NCI-H1092 (cell line): ENCODE measurements at places on chromosomes 11 and 22.

- no peak for DNase-seq
Measured at GRCh38 chr11:132976115-132976514, 556.2 kb downstream of the OPCML start.

DNA sequence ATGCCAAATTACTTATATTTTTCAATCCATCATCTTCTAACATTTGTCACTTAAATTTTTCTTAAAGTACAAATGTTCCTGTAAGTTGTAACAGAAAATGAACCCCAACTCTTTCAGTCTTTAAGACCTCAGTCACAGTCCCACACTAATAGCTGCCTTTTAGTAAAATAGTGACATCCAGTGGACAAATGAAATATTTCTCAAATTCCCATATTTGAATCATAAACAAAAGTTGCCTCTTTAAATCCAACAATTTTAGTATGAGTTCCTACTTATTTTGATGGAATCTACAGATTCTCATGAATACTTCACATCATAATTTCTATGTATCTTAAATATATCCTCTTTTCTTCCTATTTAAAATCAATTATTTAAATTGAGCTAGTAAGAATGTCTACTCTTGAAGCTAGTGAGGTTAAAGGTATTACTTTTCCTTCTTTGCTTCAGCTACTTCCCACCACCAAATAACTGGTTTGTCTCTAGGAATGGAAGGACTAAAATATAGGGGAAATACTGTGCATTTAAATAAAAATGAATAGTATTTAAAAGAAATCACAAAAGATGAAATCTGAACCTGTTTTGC, 9.2 kb downstream of the LIN7C start:
- no peak for DNase-seq

- no peak for DNase-seq
Measured at GRCh38 chr11:59968395-59968783, 4.6 kb downstream of the OOSP4A start.

GRCh38 chr11:8597182-8597581, 3.2 kb upstream of the STK33 start:
- no peak for DNase-seq

DNA sequence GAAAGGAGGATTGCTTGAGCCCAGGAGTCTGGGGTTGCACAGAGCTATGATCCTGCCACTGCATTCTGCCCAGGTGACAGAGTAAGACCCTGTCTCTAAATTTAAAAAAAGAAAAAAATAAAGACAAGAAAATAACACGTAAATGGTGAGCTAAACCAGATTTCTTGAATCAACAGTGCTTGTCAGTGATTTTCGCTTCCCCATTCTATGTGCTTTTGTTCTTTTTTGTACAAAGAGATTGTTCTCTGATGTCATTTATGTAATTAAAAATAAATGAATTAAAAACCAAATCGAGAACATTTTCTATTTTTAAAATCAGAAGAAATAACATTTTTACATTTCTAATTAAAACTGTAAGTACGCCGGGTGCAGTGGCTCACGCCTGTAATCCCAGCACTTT, 19.8 kb upstream of the SLC29A2 start:
- DNase-seq = no peak

GRCh38 chr11:107840129-107840484, 18.5 kb downstream of the SLC35F2 start:
- DNase-seq = no peak

- no peak for DNase-seq
Measured at GRCh38 chr11:440065-441042, 1.5 kb downstream of the ANO9 start.

DNA sequence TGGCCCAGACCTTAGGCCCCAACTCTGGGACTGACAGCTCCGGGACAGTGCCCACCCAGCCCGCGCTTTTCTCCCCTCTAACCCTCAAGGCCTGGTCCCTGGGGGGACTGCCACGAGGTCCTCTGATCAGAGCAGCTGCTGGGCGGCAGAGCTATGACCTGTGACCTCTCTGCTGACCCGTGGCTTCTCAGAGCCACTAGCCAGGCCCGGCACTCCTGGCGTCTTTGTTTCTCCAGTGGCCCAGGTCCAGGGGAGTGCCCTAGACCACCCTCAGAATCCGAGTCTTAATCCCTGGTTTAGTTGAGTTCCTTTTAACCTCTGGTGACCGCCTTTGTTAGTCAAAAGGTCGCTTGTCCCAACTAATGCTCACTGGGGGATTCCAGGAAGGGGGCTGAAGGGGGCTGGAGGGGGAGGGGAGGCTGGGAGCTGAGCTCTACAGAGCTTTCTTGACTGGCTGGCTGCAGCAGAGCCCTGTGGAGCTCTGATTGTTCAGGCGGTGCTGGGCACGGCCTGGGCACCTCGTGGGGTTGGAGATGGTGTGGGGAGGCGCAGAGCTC, 1.2 kb downstream of the FBLN1 start:
- DNase-seq = no peak

DNA sequence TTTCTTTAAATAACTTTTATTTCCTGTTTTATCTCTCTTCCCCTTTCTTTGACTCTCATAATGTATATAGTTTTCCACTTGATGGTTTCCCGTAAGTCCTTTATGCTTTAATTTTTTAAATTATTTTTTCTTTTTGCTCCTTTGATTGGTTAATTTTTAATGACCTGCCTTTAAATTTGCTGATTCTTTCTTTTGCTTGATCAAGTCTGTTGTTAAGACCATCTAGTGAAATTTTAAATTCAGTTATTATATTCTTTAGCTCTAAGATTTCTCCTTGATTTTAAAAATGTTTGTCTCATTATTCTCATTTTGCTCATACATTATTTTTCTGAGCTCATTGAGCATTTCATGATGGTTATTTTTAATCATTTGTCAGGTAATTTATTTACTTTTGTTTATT, 718.6 kb downstream of the METTL15 start:
- DNase-seq = no peak

DNA sequence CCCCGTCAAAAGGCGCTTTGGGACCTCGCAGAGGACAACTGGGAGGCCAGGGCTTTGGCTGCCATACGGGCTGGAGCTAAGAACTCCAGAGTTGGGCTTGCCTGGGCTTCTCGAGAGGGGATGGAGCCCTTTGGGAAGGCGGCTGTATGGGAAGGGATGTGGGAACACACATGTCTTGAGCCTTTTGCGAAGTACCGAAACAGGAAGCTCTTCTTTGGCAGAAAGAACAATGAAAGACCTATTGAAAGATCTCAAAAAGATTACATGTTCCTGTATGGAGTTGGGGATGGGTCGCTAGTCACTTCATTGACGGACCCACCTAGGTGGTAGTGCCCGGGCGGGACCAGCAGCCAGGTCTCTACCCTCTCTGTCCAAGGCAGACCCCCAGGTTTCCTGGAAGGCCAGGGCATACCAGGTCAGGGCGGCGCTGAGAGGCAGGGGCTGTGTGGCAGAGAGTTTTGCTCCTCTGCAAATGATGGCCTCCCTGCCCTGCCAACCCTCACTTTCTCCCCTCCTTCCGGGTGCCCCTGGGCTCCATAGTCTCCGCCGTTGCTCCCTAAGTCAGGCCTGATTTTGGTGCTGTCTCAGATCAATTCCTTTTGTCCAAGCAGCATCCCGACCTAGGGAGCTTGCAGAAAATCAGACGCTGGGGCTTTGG, 1.0 kb downstream of the ST14 start:
- no peak for DNase-seq

- no peak for DNase-seq
Measured at GRCh38 chr11:126833065-126833464, 167.5 kb downstream of the KIRREL3 start.

GRCh38 chr11:933142-933851, 7.6 kb downstream of the AP2A2 start:
- no peak for DNase-seq

GRCh38 chr22:48941903-48942575, 885.6 kb downstream of the BRD1 start:
- DNase-seq = no peak

DNA sequence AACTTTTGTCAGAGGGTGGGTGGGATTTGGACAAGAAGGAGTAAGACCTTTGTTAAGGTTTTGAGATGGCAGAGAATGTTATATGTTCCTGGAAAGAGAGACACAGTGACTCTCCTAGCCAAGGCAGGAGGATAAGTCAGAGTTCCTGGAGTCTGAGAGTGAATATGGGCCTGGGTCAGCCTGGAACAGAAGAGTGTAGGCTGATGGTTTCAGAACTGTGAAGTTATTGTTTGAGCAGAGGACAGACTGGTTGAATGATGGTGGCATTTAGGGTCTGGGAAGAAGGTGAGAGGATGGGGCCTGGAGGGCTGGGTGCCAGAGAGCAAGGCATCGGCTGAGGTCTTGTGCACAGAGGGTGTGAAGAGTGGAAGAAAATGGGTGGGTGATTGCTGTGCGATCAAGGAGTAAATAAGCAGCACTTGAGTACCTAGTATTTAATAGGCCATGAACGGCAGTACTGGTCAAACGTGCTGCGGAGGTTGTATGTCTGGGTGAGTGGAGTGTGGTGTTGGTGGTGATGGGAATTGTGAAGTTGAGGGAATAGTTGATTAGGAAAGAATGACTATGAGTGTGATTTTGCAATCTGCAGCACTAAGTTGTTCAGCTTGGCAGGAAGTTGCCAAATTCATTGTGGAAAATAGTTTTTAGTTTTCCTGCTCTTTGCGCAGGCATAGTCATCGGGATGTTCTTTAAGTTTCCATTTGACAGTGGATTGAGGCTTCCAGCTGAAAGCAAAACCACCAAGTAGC, 1.8 kb downstream of the PANX1 start:
- DNase-seq = no peak

DNA sequence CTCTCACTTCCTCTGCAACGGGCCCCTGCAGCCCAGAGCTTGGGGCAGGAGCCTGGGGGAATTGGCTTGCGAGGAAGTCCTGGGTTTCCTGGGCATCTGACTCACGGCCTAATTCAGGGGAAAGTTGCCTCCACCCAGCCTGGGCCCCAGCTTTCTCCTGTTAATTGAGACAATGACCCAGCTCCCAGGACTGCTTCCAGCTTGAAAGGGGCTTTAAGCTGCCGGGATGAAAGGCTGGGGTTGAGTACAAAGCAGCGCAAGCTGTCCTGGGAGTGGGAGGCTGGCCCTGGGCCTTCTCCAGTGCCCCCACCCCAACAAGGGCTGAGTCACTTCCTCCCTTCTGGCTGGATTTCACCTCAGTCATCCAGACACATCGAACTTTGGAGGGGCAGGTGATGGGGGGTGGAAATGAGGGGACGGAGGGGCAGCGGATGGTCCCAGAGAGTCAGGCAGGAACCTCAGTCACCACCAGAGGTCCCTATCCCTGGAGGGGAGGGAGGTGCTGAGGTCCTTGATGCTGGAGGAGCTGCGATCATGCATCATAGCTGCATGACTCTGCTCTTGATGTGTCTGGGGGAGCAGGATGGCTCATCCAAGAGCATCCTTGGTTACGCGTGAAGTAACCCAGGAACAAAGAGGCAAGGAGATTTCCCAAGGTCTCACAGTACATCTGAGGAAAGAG, 30.1 kb upstream of the OAF start:
- no peak for DNase-seq

DNA sequence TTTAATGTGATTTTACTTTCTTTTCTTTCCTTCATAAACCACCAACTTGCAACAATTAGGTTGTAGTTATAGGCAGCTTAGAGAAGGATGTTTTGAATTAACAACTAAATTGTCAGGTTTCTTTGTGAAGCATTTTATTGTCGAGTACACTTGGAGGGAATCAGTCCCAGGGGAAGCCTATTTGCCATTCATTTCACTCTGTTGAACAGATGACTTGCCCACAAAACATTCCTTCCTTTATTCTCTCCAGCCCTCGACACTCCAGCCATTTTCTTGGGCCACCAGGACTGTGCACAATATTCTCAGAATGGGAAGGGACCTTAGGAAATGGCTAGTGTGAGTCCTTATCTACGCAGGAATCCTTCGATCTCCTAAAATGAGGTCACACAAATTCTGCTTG, 620.6 kb downstream of the SOX6 start:
- DNase-seq = no peak

GRCh38 chr11:117583063-117583801, 213.8 kb downstream of the DSCAML1 start:
- DNase-seq = no peak

- DNase-seq = no peak
Measured at GRCh38 chr11:98289617-98290263, 731.0 kb upstream of the CNTN5 start.

GRCh38 chr22:38754751-38755154, 1.0 kb downstream of the SUN2 start:
- no peak for DNase-seq

- no peak for DNase-seq
Measured at GRCh38 chr11:128709402-128709801, 15.5 kb downstream of the FLI1 start.

DNA sequence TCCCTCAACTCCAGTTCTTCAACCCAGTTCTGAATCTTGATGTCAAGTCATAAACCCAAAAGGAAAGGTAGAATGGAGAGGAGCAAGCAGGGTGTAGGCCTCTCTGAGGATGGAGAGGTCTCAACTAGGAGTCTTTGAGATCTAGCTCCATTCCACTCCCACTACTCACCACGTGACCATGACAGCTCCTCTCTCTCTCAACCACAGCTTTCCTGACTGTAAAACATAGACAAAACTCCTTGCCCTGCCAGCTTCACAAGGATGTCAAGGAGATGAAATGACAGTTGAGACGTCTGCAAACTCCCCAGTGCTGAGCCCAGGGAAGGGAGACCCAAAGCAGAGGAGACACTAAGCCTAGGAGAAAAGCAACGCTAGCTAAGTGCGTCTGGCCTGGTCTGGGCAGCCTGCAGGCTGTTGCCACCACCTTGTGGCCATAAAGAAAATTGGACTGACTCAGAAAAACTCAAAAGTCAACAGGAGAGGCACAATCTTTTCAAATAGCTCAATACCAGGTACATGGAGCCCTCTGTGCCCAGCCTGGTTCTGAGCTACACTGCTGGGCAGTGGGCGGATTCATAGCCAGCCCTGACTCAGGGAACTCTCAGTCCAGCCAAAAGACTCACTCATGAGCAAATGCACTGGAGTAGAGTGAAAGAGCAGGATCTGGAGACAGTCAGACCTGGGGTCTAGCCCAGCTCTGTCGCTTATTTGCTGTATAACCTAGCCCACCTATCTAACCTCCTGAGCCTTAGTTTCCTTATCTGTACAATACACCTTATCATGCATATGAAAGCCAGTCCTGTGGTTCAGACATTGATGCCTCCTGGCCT, 3.4 kb downstream of the CLPB start:
- peak; percentile 7 for DNase-seq

GRCh38 chr11:48107188-48107704, 109.4 kb upstream of the OR4B1 start:
- no peak for DNase-seq

DNA sequence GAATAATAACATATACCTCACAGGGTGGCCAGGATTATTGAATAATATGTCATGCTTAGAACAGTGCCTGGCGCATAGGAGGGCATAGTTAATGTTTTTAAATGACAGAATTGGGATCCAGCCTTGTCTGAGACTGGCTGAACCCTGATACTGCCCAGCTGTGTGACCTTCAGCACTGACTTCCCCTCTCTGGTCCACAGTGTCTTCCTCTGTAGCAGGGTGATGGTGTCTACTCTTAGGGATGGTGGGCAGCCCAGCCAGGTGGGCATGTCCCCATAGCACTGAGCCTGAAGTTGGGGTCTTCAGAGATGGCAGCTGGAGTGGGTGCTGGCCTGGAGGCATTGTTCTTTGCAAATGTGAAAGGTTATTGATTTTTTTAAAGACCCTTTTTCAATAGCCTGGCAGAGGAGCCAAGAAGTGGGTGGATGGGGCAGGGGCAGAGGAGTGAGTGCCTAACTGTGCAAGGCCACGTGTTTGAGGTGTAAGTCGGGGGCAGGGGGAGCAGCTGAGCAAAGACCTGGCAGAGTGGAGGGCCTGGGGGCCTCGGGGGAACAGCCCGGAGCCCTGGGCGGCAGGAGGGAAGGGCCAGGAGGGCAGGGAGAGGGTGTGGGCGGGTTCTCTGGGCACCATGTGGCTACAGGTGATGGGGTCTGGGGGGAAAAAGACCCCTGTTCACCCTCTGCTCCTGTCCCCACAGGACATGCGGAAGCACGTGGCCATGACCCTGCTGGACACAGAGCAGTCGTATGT, 29.8 kb upstream of the RELT start:
- DNase-seq = no peak
